NCI-H187 (cell line): ENCODE measurements at places on chromosomes 12 and 14.

DNA sequence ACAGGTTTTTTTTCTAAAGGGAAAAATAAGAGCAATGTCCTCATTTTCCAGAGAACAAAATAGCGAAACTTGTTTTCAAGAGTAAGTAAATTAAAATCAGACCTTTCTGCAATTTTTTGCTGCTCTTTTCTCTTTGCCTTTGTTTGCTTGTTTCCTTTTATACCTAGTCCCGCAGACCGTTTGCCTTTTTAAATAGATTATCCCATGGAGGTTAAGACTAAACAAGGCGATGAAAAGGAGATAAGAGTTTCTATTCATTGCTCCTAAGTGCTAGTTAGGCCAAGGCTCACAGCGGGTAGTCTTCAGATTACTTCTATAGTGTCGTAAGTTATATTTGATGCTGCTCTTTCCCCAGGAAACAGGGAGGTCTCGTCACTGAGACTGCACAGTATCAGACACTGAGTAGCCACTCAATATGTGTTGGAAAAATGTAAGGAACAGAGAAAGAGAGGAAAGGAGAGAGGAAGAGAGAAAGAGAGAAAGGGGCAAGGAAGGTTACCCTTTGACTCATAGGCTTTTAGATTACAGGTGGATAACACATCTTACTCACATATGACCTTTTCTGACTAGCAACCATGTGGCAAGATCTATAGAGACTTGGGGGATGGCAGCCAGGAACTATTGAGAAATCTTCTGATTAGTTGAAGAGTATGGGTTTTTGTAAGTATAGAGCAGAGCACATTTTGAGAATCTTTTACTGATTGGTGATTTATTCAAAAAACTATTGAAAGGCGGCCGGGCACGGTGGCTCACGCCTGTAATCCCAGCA lies 107.5 kb upstream of the PARP11 start:
- DNase-seq, result no peak

- no peak for DNase-seq
These were observed 42.1 kb downstream of the GPR68 start for GRCh38 chr14:91202234-91202974.

DNA sequence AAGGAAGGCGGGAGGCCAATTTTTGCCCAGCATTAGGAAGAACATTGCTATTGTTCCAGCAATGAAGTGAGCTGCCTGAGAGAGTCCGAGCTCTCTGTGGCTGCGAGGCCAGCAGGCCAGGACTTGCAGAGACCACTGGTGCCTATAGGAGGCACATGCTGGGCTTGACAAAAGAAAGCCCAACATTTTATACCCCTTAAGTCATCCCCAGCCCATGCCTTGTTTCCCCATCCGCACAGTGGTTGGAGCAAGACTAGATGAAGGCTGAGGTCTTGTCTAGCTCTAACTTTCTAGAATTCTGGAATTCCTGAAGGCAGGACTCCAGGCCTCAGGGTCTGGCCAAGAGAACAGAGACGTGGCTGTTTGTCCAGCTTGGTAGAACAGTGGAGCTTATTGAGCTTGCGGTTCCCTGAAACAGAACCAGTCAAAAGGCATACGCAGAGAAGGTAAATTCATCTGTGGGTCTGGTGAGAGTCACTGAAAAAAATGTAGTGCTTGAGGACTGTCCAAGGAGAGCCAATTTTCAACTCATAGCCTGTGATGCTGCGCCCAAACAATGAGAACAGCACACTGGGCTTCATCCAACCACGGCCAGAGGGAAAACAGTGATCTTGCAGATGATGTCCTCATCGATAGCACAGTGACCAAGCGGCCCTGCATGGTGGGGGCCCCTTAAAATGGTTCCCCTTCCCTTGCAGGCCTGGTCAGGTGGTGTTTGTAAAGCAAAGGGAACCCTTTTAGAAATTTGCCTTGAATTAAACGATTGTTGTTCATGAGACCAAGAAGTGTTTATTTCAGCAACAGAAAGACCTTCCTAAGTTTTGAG lies 27.1 kb upstream of the COL2A1 start:
- no peak for DNase-seq

- no peak for DNase-seq
These were observed 60.7 kb downstream of the VCPKMT start for GRCh38 chr14:50055461-50056228.

DNA sequence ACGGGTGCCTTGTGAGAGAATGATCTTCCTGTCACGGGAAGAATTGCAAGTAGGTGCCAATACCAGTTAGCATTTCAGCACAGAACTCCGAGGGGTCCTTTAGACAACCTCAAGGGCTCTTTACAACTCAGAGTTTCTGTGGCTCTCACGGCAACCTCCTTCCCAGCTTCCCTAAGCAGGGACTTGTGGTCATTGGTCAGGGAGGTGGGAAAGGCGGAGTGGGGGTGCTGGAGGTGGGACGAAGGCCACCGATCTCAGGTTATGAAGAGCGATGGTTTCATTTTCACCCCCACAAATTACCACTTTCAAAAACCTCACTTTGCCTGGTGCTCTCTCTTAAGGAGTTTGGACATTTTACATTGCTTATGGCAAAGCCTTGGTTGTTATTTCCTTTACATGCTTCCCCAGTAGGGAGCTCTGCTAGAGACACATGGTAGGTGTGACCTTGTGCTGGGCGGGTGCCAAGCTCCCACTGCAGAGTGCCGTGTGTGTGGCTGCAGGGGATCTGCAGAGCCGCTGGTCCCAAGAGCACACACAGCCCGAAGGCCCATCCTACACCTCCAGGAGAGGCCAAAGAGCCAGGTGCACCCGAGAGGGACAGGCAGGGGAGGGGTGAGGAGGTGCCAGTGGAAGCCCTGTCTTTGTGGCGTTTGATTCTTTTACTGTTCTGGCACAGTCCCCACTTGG lies 21.4 kb downstream of the BCL2L14 start:
- no peak for DNase-seq
